Gastroesophageal sphincter (tissue), 4 donors: ENCODE measurements at places on chromosomes 16 and 17. TPM values are rescaled to one million over a fixed set of nuclear protein-coding genes. Genes with fewer than 3 reads are reported as not detected.
A peak's percentile ranks its signal among the peaks of the same experiment; 100 is the strongest.

GRCh38 chr17:64051153-64051552 is 30.7 kb upstream of the ICAM2 start:
- ATAC-seq: no peak

- no peak for ATAC-seq
These were observed 3.0 kb upstream of the UBB start for GRCh38 chr17:16377941-16378341.

DNA sequence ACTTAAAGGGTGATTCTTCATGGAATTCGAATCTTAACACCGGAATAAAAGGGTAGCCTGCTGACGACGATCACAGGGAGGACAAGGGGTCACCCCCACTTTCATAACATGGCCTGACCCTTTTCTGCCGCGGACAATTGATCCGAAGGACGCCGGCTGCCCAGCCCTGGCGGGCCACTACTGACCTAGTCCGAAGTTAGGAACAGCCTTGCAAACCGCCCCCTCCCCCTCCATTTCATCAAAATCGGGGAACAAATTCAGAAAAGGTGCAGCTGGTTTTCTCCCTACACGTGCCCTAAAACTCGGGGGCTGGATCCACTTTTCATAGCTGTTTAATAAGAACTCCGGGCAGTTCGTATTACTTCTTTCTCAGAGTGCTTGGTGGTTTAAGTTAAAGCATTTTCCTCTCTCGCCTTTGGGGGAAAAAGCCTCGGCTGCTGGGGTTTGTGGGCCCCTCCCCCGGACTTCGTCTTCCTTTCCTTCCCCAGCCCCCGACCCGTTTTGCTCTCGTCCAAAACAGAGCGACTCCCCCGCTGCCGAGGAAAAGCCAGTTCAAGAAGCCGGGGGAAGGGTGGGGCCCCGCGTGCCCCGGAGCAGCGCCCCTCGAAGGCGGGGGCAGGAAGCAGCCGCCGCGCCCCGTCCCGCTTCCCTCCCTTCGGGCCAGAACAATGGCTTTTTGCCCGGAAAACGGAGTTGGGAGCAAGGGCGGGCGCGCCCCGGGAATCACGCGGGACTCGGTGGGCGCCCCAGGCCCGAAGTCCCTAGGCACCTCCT is 641 bp upstream of the CBX2 start:
- peak; percentile 75 for ATAC-seq

GRCh38 chr17:68704871-68705713 is 103.9 kb upstream of the FAM20A start:
- ATAC-seq: peak; percentile 63

DNA sequence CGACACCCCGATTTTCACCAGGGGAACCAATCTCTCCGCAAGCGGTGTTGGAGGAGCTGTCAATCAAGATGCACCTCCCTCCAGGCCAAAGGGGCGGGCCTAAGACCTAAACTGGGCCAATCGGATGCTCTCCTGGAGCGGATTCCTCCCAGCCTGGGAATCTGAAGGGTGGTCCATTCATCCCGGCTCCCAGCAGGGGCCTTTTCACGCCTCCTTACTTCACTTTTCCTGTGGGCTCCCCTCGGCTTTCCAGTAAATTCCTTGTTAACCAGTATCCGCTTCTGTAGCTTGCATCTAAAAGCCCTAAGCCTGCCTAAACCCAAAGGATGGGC is 17.1 kb downstream of the C16orf74 start:
- no peak for ATAC-seq

DNA sequence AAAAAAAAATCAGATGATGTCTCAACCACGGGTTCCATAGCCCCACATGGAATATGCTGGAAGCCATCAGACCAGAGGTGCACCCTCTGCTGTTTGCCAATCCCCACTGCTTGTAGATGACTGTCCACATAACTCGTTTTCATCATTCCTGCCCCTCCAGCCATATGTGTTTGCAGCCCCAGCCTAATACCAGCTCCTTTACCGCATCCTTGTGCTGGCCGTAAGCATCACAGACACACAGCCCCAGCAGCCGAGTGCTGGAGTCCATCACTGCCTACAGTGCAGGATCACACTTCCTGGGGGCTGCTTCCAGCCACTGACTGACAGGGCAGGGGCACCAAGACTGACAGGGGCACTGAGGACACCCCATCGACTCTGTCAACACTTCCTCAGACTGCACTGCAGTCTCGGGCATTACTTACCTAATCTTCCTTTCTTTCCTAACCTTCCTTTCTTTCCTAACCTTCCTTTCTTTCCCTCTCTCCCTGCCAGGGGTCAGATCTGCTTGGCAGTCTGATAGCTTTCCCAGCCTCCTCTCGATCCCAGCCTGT is 5.0 kb downstream of the RCVRN start:
- ATAC-seq: peak; percentile 49

DNA sequence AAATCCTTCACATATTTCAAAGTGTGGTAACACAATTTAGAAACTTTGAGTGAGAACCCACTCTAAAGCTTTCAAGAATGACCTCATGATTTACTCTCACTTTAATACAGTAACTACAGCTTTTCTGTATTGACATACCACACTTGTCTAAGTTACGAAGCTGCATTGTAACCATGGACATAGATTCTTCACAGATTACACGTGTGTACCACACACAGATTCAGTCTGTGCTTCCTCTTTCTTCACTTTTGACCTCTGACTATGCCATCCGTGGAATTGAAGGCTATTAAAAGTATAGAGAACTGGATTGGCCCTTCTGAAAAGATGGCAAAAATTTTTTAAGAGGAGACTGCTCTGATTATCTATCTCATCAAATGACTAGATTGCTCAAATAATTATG is 172.7 kb downstream of the TANC2 start:
- ATAC-seq: no peak

DNA sequence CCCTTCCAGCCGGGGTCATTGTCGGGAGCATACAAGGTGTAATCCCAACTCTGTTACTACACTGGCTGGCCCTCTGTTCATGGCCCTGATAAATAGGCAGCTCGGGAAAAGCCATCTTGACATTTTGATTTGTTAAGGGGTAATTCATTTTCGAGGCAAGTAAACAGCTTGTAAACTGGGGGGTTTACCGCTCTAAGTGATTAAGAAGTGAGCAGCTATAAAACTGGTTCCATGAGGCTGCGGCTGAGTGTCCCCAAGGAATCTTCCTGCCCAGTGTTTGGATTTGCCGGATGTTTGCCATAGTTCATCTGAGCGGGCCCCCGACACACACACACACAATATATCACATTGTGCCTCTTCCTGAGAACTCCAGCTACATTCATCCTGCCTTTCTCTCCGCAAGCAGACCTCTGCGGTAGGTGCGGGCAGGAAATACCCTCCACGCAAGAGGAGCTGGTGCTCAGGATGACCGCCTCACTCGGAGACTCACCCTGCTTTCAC is 92.2 kb downstream of the SOCS1 start:
- no peak for ATAC-seq

GRCh38 chr17:69173118-69173517 is 31.4 kb upstream of the ABCA6 start:
- no peak for ATAC-seq

DNA sequence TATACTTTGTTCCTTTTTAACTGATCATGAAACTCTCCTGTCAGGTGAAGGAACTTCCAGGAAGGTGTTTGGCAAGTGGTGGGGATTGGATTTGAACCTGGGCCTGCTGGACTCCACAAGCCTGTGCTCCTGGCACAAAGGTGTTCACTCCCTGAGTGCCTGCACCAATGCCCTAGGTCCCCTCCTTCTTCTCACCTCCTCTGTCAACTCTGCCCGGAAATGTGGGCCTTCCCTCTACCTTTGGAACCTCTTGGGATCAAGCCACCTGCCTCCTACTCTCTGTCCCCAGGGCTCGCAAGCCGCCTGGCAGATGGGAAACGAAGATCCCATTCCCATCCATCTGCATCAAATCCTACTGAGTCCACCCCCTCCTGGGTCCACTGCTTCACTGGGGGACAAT is 40.0 kb downstream of the RTN4RL1 start:
- ATAC-seq: no peak

- ATAC-seq: no peak
These were observed 111.4 kb upstream of the DNAH9 start for GRCh38 chr17:11486868-11487310.

GRCh38 chr16:28182183-28182582 is 29.6 kb downstream of the XPO6 start:
- ATAC-seq: no peak

- no peak for ATAC-seq
These were observed 1.1 kb downstream of the ELOB start for GRCh38 chr16:2775765-2776499.

The MMP25 gene
- 2.6 TPM for total RNA-seq

The TMEM220 gene
- 9.4 TPM for total RNA-seq

The KRTAP17-1 gene
- total RNA-seq: not detected

The PDE6G gene
- not detected for total RNA-seq

The ITGB3 gene
- total RNA-seq: 58.7 TPM
